ENCODE measurements at places on chromosomes 13 and 19.

- peak; percentile 52 for DNase-seq
Observed at GRCh38 chr19:38152461-38153379, 71.3 kb downstream of the DPF1 start.

DNA sequence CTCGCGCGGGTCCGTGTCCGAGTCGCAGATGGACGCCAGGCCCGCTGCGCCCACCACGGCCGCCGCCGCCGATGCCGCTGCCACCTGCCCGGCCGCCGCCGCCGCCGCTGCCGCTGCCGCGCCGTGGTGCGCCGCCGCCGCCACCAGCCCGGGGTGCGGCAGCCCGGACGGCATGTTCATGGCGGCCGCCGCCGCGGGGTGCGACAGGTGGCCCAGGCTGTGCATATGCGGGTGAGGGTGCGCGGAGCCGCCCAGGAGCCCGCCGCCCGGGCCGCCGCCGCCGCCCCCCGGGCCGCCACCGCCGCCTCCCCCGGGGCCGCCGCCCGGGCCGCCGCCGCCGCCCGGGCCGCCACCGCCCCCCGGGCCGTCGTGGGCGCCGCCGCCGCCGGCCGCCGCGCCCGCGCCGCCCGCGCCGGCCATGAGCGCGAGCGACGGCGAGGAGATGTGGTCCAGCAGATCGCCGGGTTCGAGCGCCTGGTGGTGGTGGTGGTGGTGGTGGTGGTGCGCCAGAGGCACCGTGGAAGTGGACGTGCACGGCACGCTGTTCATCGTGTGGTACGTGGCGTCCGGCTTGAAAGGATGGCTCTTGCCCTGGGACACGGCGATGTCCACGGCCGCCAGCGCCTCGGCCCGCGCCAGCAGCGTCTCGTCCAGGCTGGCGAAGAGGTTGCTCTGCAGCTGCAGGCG, 1.3 kb downstream of the POU4F1 start:
- peak; percentile 59 for DNase-seq

GRCh38 chr19:6516659-6517291, 14.1 kb upstream of the TNFSF9 start:
- peak; percentile 92 for DNase-seq

- no peak for DNase-seq
Observed at GRCh38 chr13:96792736-96793403, 201.4 kb downstream of the OXGR1 start.

GRCh38 chr13:31903111-31903815, 128.3 kb upstream of the FRY start:
- DNase-seq: no peak

GRCh38 chr13:114088234-114088633, 44.2 kb downstream of the RASA3 start:
- no peak for DNase-seq

- DNase-seq: no peak
Observed at GRCh38 chr13:65915195-65915594, 1314.9 kb downstream of the PCDH9 start.

GRCh38 chr13:40346592-40346991, 319.8 kb downstream of the FOXO1 start:
- DNase-seq: no peak

DNA sequence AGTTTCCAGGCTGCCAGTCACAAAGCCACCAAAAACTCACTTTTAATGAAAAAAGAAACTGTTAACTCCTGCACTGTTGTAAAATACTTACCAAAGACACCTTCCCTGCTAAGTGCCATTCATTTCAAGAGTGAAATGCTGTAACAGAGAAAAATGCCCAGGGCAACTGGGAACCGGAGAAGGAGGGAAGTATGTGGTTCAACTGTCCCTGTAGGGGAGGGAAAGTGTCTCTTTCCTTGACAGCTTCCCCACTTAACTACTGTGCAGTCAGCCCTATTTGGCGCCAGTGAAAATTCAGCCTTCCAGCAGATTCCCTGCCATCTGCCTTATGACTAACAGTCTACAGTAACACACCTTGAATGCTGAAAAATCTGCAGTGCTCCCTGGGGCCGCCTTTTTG, 789.0 kb downstream of the DIAPH3 start:
- no peak for DNase-seq

- peak; percentile 36 for DNase-seq
Observed at GRCh38 chr19:44807162-44807561, 1.7 kb upstream of the BCAM start.

- DNase-seq: no peak
Observed at GRCh38 chr19:7619671-7620441, 9.5 kb downstream of the XAB2 start.

- DNase-seq: no peak
Observed at GRCh38 chr13:101082441-101082840, 333.9 kb downstream of the NALCN start.

GRCh38 chr19:48878196-48879024, 6.2 kb downstream of the PPP1R15A start:
- no peak for DNase-seq

GRCh38 chr19:46803555-46803954, 15.2 kb upstream of the SLC1A5 start:
- DNase-seq: no peak

GRCh38 chr13:111923439-111923838, 143.5 kb upstream of the SOX1 start:
- no peak for DNase-seq

GRCh38 chr13:84296401-84296800, 414.1 kb upstream of the SLITRK1 start:
- no peak for DNase-seq

- no peak for DNase-seq
Observed at GRCh38 chr13:36986462-36987240, 12.5 kb downstream of the ALG5 start.

DNA sequence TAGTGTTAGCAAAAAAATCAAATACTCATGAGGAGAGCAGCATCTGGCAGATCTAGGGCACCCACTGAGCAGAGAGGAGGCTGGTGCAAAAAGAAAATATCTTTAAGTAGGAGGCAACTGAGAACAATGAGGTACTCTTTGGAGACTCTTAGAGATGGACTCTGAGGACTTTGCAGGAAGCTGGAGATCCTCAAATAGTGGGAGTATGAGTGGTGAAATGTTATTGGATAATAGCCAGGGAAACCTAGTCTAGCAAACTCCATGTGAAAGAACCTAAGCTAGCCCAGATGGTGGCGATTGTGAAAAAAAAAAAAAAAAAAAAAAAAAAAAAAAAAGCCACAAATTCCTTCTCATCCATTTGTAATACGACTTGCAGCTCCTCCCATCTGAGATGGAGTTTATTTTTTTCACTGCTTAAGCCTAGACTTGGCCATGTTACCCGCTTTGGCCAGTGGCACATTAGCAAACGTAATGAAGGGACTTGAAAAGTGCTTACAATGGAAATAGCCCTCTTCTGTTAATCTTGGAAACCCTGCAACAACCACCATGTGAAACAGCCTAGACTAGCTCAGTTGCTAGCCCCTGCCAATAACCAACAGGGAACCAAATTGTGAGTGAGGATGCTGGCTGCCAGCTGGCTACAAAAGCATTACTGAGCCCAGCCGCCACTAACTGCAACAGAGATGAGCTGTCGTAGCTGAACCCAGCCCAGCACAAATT, 476.2 kb downstream of the KLF12 start:
- no peak for DNase-seq

DNA sequence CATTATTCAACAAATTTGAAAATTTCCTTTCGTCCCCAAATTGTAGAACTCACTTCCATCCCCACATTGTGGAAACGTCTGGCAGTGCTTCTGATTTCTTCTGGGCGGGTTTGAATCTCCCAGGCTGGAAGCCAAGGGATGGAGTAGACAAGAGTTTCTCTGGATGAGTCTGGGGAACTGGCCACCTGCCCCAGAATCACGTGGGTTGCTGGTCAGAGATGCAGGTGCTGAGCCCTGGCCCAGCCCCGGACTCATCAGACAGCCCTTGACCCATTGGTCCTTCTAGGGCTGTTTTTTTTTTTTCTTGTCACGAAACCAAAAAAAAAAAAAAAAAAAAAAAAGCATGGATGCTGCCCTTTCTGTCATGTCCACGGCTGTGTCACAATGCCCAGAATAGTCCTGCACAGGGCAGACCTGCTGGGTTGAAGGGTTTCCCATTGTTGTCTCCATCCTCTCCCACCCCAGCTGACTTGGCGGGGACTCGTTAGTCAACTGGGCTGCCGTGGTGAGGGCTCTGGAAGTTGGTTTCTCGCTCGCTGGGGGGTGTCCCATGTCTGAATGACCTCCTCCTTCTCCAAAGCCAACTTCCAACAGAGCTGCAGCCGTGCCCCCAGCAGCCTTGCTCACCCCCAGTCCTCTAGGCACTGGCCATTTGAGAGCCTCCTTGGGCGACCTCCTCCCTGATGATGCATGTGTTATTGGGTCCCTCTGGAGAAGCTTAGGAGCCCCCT, 12.8 kb downstream of the CHST8 start:
- DNase-seq: no peak

DNA sequence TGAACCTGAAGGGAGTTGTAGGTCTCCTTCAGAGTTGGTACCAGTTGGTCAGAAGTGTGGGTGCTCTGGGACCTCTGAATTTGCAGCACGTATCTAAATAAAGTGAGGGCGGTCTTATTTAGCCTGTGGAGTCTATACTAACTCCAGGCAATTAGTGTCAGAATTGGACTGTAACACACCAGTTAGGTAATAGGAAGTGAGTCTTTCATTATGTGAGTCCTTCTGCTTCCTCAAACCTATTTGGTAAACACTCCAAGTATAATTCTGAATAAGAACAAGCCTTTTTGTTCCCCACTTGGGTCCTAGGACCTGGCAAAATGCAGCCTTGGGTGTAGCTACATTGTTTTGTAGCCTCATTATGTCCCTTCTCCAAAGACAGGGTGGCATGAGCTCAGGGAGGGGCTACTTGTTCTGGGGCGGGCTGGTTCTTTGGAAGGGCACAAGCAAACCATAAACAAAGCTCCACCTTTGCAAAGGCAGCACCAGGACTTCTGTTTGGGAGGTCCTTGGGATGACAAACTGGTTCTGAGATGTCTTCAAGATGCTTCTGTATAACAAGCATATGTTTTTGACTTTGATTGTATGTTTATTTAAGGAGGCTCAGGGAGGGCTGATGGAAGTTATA, 418.0 kb downstream of the ZNF536 start:
- DNase-seq: peak; percentile 4

DNA sequence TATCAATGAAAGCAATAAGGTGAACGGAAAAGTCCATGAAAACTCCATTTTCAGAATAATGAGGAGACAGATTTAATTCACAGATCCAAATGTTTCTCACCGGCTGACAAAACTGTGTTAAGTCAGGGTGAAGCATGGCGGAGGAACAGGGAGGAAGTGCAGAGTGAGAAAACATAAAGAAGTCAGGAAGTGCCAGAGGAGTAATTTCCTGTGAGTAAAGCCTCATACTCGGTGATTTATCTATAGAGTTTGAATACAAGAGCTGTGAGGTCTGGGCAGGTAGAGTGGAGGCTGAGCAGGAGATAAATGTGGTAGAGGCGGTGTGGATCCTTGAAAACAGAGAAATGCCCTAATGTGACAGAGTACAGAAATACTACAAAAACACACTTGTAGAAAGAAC, 11.4 kb downstream of the CARD8 start:
- DNase-seq: no peak

DNA sequence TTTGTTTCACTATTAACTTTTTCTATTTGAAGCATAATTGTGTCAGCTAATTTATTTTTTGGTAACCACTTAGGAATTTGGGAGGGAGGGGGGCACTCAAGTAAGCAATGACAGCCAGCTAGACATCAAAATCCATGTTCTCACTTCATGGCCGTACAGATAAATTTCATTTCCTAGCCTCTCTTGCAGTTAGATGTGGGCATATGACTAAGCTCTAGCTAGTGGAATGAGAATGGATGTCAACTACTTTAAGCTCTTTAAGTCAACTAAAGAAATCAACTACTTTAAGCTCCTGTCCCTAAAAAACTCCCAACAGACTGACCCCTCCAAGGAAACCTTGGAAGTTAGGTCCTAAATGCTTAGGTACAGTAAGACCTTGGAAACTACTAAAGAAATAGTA, 92.0 kb downstream of the KCNRG start:
- no peak for DNase-seq

DNA sequence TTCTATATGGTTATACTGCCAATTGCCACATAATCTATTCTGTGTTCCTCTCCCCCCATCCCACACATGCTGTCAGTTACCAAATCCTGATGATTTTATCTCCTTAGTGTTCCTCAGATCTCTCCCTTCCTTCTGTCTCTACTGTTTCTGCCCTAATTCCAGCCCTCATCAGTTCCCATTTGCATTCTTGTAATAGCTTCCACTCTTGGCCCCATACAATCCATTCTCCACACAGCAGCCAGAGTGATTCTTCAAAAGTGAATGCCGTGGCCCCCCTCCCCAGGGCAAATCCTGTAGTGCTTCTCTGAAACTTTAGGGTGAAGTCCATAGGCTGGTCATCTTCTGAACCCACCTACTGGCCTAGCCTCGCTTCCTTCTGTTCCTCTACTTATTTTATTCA, 114.4 kb downstream of the ZAR1L start:
- DNase-seq: no peak

DNA sequence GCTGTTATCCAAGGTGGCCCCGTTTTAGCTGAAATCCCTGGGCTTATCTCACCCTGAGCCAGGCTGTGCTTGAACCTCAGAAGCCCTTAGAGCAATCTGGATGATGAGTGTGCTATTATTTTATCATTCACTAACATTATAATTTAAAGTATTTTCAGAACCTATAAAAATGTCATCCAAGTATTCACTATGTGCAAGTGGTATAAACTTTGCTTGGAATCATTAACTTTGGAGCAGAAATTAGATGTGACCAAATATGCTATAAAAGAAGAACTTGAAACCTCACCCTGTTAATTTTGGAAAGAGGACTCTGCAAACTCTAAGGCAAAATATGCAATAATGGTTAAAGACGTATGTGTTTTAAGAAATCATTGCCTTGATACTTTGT, 147.5 kb downstream of the USP12 start:
- DNase-seq: no peak

DNA sequence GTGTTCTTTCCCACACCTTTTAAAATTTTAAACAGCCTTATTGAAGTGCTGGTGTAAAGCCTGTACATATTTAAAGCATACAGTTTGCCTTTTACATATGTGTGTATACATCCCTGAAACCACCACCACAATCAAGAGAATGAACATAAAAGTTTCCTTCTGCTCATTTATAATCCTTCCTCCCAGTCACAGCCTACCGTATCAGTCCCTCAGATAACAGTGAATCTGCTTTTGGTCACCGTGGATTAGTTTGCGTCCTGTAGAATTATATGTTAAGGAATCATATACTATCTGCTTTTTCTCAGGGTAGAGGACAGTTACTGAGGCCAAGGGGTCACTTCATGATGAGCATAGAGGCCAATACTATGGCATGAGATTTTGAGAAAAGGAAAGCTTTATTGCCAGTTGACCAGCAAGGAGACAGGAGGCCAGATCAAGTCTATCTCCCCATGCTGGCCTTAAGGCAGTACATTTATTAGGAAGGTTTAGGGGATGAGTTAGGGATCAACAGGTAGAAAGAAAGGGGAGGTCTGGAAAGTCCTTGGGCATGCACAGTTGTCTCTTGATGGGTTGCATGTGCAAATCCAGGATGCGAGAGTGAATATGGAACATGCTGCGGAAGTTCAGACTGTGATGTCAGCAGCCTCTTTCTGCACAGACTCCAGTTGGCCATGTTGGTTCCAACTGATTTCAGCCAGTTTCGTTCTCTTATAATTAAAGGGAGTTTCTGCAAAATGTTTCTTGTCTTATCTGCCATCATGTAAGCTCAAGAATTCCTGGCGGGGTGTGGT, 36.3 kb upstream of the LSM14A start:
- DNase-seq: no peak

GRCh38 chr19:6241680-6242377, 37.9 kb downstream of the MLLT1 start:
- peak; percentile 71 for DNase-seq
